ENCODE measurements at places on chromosomes 7 and 10.

DNA sequence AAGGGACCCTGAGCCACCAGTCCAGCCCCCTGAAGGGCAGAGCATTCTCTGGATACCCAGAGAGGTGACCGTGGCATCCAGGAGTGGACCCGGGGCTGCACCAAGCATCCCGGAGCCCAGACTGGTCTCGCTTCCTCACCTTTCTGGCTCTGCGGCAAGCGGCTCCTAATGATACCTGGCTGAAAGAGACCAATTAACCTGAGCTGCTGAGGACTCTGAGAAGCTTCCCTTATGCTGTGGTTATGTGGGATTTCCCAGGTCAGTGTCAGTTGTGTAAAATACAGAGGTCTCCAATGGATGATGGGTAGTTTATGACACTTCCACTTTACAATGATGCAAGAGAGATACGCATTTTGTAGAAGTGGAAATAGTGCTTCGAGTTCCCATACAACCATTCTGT is 51.5 kb downstream of the PFKFB3 start:
- no peak for DNase-seq

- no peak for DNase-seq
These were observed 883.5 kb downstream of the SORCS1 start for GRCh38 chr10:106280896-106281460.

- DNase-seq, result no peak
These were observed 72.7 kb downstream of the TCERG1L start for GRCh38 chr10:131238669-131239280.

DNA sequence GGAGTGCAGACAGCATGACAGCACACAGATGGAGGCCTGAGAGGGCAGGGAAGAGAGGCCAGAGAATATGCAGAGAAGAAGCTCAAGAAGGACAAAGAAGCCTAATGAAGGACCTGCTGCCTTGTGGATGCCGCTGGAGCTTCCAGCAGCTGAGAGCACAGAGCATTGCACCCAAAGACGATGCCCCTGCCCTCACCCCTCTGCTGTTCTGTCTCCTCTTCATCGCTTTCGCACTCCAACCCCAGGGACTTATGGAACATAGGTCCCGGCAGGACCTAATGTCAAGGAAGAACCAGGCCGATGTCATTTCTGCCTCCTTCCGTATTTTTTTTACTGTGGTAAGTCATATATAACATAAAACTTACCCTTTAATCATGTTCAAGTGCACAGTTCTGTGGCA is 12.3 kb upstream of the INSIG1 start:
- DNase-seq, result no peak

GRCh38 chr10:79352035-79352877 is 5.0 kb downstream of the PPIF start:
- DNase-seq, result no peak

GRCh38 chr10:132103116-132103910 is 37.6 kb downstream of the JAKMIP3 start:
- no peak for DNase-seq

DNA sequence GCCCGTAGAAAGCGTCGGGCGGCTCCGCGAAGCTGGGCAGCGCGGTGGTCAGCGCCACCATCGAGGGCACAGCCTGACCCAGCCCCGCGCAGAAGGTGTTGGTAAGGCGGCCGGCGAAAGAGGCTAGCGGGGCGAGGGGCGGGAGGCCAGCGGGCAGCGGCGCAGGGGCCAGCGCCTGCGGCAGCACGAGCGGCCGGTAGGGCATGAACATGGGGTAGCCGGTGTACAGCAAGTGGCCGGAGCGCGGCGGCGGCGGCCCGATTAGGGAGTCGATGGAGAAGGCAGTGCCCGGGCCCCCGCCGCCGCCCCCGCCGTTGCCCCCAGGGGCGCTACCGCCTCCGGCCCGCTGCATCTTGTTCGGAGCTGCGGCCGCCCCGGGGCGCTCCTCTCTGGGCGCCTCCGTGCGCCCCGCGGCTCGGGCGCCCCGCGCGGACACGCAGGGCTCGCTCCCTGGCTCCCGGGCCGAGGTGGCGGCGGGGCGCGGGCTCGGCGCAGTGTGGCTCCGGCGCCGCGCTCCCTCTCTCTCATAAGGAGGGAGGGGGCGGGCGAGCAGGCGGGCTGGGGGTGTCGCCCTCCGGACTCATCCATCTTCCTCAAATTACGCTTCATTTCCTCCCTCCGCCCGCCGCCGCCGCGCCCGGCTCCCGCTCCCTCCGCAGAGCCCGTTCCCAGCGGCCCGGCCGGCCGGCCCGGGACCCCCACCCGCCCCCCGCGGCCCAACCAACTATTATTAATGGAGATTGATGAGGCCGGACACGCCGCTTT is at the start of gene GBX1:
TSS of gene GBX1 (minus strand) at position 498 of the 765 bp plus-strand sequence. CDS start at position 352, 146 bp downstream.
- DNase-seq, result no peak

- DNase-seq, result no peak
These were observed 163.0 kb downstream of the FGFR2 start for GRCh38 chr10:121435099-121435875.

DNA sequence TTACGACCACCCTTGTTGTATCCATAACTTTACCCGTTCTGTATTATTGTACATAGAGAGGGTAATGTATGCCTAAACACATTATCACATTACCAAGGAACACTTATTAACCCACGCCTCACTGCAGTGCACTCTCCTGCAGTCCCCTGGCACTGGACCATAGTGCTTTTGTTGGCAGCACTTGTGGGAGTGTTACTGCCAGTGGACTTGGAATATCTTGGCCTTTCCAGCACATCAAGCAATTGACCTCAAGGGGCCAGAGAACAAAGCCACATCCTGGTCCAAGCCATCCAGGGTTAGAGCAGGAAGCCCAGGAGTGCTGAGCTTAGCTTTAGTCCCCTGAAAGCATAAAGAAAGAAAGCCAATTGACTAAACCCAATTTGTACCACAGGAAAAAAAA is 304.2 kb downstream of the PCDH15 start:
- no peak for DNase-seq

DNA sequence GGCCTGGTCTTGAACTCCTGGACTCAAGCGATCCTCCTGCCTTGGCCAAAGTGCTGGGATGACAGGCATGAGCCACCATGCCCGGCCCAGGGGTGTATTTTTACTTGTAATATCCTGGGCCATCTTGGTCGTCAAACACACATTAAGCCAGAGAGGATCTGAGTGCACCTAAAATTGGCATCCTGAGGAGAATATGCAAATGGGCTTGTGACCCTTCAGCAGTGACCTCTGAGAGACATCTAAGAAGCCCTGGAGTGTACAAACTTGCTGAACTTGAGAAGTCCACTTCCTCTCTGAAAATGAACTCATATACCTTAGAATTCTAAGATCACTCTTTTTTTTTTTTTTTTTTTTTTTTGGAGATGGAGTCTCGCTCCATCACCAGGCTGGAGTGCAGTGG is 372.0 kb upstream of the C7orf33 start:
- DNase-seq, result no peak

- no peak for DNase-seq
These were observed 409.2 kb upstream of the KLF6 start for GRCh38 chr10:4194231-4194630.

DNA sequence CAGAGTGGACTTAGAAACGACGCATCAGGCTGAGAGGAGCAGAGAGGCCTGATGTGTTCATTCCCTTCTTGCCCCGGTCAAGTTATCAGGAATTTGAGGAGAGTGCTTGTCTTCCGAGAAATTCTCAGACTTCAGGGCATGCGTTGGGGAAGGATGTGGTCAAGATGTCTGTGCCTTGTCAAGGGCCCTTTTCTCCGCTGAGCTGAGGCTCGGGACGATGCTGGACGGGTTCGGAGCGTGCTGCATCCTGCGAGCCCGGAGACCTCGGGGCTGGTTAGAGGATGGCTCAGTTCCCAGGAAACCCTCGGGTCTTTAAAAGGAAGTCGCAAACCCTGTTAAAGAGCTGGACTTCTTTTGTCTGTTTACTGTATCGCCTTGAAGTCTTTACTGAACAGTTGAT is 325.4 kb downstream of the ADARB2 start:
- DNase-seq, result no peak

DNA sequence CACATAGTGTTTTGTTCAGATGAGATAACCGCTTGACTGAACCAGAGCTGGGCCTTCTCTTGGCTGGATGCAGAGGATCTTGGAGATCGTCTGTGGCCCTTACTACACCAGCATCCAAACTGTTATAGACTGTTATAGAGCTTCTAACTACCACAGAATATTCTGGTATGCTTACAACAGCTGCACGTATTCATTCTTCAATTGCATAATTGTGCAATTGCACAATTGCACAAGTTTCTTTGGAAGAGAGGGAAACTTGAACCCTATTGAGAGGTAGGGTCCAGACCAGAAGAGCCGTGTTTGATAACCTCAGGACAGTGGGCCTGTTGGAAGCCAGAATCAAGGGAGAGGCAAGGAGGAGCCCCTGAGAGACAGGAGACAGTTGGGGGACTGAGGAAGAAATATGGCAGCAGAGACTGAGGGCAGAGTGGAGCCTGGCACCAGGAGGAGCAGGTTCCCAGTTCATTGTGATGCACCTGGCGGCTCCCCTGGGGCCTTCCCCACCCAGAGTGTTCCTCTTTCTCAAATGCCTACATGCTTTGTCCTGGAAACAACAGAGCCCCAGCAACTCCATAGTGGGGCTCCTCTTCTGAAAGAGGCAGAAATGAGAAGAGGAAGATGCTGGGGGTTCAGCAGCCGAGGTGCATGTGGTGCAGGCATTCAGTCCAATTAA is 64.1 kb downstream of the PTPRZ1 start:
- DNase-seq, result no peak

DNA sequence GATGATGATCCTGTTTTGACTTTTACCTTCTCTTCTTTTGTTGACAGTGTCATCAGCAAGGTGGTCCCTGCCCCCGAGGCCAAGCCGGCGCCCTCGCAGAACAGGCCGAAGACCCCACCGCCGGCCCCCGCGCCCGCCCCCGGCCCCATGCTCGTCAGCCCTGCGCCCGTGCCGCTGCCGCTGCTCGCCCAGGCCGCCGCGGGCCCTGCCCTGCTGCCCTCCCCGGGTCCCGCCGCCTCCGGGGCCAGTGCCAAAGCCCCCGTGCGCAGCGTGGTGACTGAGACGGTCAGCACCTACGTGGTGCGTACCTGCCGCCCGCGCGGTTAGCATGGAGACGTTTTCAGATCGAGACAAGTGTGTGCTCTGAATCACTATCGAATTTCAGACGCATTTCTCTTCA is 45.5 kb upstream of the GATA3 start:
- no peak for DNase-seq

DNA sequence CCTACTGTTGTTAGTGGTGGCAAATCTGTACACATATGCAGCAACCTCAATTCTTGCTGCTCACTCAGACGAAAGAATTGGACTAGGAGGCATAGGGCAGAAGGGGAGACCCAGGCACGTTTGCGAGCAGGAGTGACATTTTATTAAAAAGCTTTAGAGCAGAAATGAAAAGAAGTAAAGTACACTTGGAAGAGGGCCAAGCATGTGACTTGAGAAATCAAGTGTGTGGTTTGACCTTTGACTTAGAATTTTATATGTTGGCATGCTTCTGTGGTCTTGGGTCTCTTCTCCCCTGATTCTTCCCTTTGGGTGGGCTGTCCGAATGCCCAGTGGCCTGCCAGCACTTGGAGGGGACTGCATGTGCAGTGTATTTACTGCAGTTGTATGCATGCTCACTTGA is 205.5 kb upstream of the SEMA3D start:
- no peak for DNase-seq

DNA sequence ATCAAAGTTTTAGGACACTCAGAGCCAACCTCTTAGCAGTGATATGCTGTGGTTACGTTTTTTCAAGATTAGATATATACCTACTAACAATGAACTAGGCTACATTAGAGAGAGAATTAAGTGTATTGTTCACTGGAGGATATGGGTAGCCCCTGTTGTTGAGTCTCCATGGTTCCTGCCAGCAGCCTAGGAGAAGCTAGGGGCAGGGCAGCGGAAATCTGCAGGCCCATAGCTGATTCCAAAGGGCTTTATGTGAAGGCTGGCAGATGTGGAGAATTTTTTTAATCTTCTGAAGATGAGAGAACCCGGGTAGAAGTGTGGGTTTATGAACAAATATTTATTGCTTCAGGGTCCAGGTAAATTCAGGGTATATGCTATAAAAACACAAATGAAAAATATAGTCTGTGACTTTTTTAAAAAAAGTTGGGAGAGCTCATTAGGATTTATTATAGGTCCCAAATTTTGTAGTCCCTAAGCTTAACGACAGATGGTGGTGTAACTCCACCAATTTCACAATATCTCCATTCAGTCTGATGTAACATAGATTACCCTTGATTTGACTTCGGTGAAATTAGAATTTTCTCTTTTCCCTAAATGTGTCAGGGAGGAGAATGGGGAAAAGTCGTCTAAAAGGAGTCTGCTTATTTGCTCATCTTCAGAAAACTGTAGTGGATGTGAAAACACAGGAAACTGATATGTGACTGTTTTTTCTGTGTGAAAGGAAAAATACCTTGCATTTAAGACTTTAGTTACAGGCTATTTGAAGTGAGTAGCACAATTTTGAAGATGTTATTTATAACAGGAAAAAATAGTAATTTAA is 163.0 kb upstream of the PPP1R3A start:
- no peak for DNase-seq

GRCh38 chr7:140841166-140841715 is 83.5 kb downstream of the BRAF start:
- no peak for DNase-seq

DNA sequence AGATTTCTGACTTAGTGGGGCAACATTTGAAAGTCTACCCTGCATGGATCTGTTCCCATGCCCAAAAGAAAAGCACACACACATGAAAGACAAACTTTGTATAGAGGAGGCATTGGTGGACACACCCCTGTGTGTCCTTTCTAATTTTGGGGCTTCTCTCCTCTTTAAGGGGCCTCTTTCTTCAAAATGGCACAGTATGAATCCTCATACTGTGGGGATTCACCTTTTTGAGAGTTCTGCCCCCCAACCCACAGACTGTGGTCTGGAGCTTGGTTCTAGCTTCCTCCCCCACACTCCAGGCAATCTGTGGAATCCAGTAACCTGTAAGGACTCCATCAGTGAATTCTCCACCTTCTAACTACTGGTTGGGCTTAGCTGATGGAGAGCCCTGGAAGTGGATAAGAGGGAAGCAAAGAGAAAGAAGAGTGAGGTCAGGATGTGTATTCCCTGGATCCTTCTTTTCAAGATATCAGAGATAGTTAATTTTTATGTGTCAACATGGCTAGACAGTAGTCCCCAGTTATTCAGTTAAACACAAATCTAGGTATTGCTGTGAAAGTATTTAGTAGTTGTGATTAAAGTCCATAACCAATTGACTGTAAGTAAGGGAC is 32.4 kb upstream of the CDK6 start:
- DNase-seq, result no peak

Measured in GM18507 (cell line).